ENCODE measurements at places on chromosomes 1 and 21. TPM values are rescaled to one million over a fixed set of nuclear protein-coding genes. Genes with fewer than 3 reads are reported as not detected.

Gene ADORA3
- total RNA-seq = not detected

Gene MRAP
- total RNA-seq = not detected

Gene LMX1A
- total RNA-seq = not detected

Gene CCDC27
- total RNA-seq = not detected

Gene OR2M3
- total RNA-seq = 0.35 TPM

GRCh38 chr1:239930686-239931262, 160.9 kb upstream of the FMN2 start:
- DNase-seq = peak; percentile 49

DNA sequence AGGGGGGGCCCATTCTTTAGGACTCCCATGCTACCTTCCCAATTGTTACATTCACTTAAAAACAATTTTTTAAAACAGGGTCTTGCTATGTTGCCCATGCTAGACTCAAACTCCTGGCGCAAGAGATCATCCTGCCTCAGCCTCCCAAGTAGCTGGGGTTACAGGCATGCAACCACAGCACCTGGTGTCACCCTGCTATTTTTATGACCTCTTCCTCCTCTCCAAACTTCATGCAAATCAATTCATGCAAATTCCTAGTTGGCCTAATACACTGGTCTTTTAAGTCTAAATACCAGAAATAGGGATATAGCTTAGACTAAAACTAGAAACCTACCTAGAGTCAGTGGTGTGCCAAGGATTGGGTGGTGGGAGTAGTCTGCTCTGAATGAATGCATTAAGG, 30.1 kb downstream of the CDKN2C start:
- DNase-seq = no peak

DNA sequence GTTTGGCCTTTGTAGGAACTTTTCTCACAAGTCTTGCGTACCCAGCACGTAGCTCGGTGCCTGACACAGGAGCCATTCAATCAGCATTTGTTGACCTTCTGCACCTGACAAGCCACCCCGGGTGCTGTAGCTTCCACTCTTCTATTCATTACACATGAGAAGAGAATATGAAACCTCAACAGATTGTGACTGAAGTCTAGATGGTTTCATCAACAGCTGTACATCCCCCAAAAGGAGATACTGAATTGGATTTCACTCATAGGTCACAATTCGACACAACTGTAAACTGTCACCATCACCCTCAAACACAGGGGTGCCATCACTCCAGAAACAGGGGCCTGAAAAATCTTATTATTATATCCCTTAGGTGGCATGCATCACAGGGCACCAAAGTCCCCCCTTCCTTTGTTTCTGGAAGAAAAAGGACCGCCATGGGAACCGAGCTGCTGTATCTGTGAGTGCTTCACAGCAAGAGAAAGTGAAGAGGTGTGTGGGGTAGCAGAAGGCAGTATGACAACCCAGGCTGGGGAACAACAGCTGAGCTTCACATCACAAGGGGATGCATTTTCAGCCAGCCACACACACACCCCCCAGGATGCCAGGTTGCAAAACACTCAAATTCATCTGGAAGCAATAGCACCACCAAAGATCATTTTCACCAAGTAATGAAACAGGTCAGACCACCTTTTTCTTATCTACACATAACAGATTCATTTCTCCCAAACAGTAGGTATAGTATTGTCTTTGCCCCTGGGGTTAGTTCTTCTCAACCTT, 225.7 kb downstream of the TOMM20 start:
- peak; percentile 44 for DNase-seq

DNA sequence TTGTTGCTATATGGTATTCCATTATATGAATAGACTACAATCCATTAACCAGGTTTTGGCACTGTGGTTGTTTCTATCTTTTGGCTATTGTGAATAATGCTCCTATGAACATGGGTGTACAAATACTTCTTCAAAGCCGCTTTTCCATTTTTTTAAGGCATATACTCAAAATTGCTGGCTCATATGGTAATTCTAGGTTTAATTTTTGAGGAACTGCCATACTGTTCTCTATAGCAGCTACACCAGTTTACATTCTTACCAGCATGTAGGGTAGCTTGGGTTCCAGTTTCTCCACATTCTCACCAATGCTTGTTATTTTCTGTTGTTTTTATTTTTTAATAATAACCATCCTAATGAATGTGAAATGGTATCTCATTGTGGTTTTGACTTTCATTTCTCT, 19.9 kb upstream of the AGO1 start:
- no peak for DNase-seq

- no peak for DNase-seq
Observed at GRCh38 chr1:210360852-210361477, 32.3 kb downstream of the HHAT start.

DNA sequence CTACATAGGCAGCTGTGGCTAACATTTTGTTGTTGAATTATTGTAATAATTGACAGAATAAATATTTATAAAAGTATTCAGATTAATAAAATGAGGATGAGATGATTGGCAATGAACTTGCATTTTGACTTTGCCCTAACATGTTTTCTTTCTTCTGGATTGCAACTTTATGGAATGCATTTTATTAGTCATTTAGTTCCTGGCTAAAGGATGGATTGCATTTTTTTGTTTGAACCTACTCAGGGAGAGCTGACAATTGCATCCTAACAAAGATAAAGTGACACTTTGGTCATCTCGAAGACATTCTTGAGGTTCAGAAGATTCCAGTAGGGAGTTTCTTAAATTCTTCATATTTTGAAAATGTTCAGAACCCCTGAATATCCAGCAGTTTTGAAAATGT, 37.5 kb downstream of the PGM1 start:
- DNase-seq = no peak

DNA sequence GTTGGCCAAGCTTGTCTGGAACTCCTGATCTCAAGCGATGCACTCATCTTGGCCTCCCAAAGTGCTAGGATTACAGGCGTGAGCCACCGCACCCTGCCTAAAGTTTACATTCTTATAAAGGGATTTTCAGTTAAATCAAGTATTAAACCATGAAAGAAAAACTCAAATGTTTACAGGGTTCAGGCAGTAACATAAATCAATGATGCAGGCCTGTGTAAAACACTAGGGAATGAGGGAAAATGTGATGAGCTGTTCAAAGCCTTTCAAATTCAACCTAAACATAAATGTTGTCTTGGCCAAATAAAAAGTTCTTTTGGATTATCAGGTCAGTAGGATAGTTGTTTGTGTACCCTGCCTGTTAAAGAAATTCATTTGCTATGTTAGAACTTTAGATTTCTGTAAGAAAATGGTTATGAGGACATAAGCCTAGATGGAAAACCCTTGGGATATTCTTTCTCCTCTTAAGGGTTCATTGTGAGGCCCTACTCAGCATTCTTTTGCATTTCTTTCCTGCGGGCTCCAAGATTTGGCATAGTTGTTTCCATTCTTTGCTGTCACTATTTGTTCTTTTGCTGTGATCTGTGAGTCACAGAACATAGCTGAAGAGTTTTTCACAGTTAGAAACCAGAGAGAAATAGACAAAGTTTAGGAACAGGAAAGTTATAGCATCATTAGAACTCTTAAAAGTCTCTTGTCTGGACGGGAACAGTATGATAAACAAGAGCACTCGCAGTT, 8.9 kb upstream of the ZRANB2 start:
- no peak for DNase-seq

GRCh38 chr1:197017558-197018146, 40.3 kb downstream of the CFHR5 start:
- no peak for DNase-seq

DNA sequence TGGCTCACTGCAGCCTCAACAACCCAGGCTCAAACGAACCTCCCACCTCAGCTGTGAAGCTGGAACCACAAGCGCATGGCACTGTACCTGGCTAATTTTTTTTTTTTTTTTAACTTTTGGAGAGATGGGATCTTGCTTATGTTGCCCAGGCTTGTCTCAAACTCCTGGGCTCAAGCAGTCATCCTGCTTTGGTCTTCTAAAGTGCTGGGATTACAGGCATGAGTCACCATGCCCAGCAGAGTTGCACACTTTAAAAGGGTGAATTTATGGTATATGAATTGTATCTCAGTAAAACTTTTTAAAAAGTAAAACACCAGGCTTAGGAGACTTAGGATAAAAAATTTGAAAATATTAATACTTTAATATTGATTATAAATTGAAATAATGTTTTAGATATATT, 99.1 kb downstream of the CLEC20A start:
- DNase-seq = no peak

DNA sequence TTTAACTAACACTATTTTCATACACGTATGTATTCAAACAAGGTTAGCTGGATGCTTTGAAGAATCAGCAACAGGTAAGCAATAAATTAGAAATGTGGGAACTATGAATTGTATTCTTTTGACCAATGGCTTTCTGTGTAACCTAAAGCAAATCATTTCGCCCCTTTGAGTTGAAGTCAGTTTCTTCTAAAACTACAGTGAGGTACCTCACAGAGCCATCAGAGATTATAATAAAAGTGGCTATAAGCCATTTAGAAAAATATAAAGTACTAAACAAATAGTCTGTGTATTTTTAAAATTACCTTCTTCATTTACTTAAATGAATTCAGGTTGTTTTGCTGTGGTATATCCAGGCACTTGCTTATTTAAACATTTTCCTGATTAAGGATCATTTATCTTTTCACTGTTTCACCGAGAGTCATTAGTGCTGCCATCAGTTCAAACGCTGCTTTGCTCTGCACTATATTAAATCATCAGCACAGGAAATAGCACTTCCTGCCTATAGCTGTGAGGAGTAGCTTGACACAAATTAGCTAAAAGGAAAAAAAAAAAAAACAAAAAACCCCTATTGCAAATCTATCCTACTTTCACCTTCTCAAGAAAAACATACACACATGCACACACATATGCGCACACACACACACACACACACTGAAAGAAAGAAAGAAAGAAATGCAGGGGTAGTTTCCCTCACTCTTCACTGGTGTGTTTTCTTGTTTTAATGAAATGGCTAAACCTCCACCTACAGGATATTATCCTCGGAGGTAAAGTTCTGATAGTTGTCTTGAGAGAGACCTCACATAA, 39.8 kb upstream of the C1orf105 start:
- DNase-seq = no peak

DNA sequence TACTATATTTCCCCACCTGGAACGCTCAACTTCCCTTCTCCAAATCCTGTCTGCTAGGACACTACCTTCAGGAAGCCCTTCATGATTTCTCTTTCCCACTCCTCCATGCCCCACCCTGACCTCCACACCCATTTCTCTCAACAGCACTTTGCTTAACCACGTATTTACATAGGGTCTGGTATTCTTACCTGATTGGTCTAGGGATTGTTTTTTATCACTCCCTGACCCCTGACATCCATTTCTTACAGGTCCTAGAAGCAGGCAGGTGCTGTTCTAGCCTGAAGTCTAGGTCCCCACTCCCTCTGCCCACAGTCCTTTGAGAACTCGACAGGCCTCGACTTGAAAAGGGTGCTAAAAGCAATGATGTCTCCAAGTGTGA, 47.5 kb downstream of the DMAP1 start:
- no peak for DNase-seq

DNA sequence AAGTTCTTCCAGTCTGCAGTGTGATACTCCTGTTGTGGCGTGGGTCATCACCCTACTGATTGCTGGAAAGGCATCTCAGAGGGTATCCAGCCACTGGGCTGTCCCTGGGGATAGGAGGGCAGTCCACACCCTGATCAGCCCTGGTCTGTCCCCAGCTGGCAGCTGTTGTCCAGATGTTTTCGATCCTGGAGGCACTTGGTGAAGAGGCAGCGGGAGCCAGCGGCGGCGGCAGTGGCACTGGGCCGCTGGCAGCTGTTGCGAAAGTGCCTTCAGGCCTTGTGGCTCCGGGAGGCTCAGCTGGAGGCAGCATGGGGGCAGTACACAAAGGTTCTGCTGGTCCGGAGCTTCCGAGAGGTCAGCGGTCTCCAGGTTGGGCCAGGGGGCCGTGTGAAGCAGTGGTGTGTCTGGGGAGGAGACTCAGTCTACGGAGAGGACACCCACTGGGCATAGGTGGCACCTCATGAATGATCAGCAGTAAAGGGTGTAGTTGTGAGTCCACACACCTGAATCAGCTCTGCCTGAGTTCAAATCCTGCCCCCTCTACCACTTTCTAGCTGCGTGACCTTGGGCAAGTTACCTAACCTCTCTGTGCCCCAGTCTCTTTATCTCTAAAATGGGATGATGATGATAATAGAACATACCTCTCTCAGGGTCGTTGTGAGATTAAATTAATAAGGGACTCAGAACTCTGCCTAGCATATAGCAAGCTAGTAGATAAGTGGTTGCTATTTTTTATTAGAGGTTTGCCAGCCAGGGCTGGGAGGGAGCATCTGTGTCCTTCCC, 6.1 kb downstream of the C1orf167 start:
- DNase-seq = no peak

GRCh38 chr1:215890438-215890837, 323.3 kb downstream of the KCTD3 start:
- DNase-seq = no peak

GRCh38 chr21:44734841-44735240, 23.5 kb upstream of the TSPEAR start:
- DNase-seq = no peak

DNA sequence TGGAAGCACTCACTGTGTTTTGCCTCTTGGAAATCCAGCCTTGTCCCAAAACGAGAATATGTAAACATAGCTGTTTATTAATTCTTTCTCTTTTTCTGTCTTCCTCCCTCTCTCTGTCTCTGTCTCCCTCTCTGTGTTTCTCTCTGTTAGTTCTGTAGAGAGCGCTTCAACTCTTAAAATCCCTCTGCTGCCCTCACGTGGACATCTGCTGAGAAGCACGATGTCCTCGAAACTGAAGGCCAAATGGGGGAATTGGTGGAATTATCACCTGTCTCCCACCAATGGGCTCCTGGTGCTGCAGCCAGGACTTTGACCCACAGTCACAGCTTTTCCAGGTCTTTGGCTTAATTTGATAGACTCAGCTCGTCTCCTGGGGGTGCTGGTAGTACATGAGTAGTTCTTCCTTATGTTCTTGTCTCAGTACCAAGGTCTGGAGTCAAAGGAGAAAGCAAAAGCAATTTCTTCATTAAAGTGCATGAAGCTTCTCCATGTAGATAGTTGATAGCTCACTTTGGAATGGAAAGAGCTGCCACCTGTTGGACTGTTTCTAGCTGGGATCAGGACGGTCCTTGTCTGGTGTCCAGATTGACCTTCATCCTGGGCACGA, 5.5 kb upstream of the GBP6 start:
- DNase-seq = peak; percentile 65

DNA sequence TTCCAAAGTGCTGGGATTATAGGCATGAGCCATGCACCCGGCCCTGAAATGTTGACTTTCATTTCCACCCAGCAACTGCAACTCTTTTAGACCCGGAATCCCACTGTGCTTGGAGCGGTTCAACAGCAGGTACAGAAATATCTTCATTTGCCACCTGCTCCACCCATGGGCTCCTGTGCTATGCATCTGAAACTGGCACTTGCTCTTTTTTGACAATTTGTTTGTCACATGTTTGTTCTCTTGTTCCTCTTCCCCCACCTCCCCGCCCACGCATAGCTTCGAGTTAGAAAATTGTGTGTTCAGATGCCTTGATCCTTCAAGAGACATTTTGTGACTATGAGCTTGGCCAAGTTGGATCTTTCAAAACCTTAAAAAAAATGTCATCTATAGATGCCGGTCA, 2.4 kb upstream of the IFNLR1 start:
- DNase-seq = no peak

- DNase-seq = peak; percentile 86
Observed at GRCh38 chr1:204102739-204103430, 30.0 kb downstream of the SOX13 start.

- DNase-seq = no peak
Observed at GRCh38 chr21:34996304-34997101, 52.6 kb downstream of the RUNX1 start.

GRCh38 chr1:200359610-200360163, 50.1 kb downstream of the ZNF281 start:
- DNase-seq = no peak
